Placental pericyte (primary cell): ENCODE measurements at places on chromosomes 13 and 19. TPM values are rescaled to one million over a fixed set of nuclear protein-coding genes. Genes with fewer than 3 reads are reported as not detected.

Gene GRK1
- total RNA-seq: under 0.01 TPM in 1 of 2 replicates, not detected in the other

Gene CYP2A7
- not detected in 2 replicates for total RNA-seq

Gene MTMR6
- total RNA-seq: 19.7 and 51.8 TPM in 2 replicates

Gene TUBA3C
- not detected in 2 replicates for total RNA-seq

Gene PEG3
- 0.14 and 0.44 TPM in 2 replicates for total RNA-seq

Gene AP1M2
- total RNA-seq: 0.22 and 1.0 TPM in 2 replicates

Gene PALM
- 0.72 and 8.5 TPM in 2 replicates for total RNA-seq

Gene CBARP
- 5.7 and 6.8 TPM in 2 replicates for total RNA-seq

Gene LYPD3
- total RNA-seq: 0.43 TPM in 1 of 2 replicates, not detected in the other

Gene SHANK1
- total RNA-seq: 0.22 and 4.9 TPM in 2 replicates

Gene ERICH6B
- not detected in 2 replicates for total RNA-seq

Gene CYP2S1
- total RNA-seq: 12.2 and 67.0 TPM in 2 replicates

Gene ATP12A
- total RNA-seq: not detected in 2 replicates

Gene CIRBP
- total RNA-seq: 199 and 402 TPM in 2 replicates

Gene KRTDAP
- not detected in 2 replicates for total RNA-seq

Gene MAMSTR
- total RNA-seq: under 0.01 and 0.57 TPM in 2 replicates

Gene ZNF787
- 17.5 and 37.5 TPM in 2 replicates for total RNA-seq

Gene PSG11
- not detected in 2 replicates for total RNA-seq

Gene VSTM2B
- total RNA-seq: not detected in 2 replicates

Gene HCN2
- total RNA-seq: 1.0 and 1.8 TPM in 2 replicates

Gene TNNT1
- total RNA-seq: 0.57 and 2.8 TPM in 2 replicates
